ENCODE measurements at places on chromosomes 6 and 20. TPM values are rescaled to one million over a fixed set of nuclear protein-coding genes. Genes with fewer than 3 reads are reported as not detected.

AGER gene
- total RNA-seq: 35.6 TPM

SIRPG gene
- not detected for total RNA-seq

MTRF1L gene
- 24.4 TPM for total RNA-seq

TFAP2C gene
- total RNA-seq: 0.18 TPM

KCNK16 gene
- 0.73 TPM for total RNA-seq

SMLR1 gene
- total RNA-seq: not detected

IPCEF1 gene
- 10.1 TPM for total RNA-seq

VIP gene
- 0.87 TPM for total RNA-seq

PRSS16 gene
- total RNA-seq: not detected

- no peaks in the 10 kb centered on the region for H3K36me3 ChIP-seq
- H3K27ac ChIP-seq: no peak overlapping the region
- no peaks in the 10 kb centered on the region for H3K4me1 ChIP-seq
- no peak for DNase-seq
- no peaks in the 10 kb centered on the region for H3K27me3 ChIP-seq
- H3K4me3 ChIP-seq: no peak overlapping the region
Measured at GRCh38 chr6:40545954-40546353, 41.2 kb downstream of the LRFN2 start.

- H3K27ac ChIP-seq: no peak overlapping the region
- no peaks in the 10 kb centered on the region for H3K4me1 ChIP-seq
- DNase-seq: no peak
- no peak overlapping the region for H3K4me3 ChIP-seq
- H3K27me3 ChIP-seq: no peaks in the 10 kb centered on the region
Measured at GRCh38 chr6:18707714-18708439, 320.7 kb downstream of the RNF144B start.

GRCh38 chr20:53978497-53978896 is 91.9 kb downstream of the BCAS1 start:
- H3K27ac ChIP-seq: no peak overlapping the region
- H3K4me1 ChIP-seq: peaks cover 10% of the 10 kb centered on the region
- no peak for DNase-seq
- no peak overlapping the region for H3K4me3 ChIP-seq
- no peaks in the 10 kb centered on the region for H3K27me3 ChIP-seq
- H3K36me3 ChIP-seq: peaks cover 11% of the 10 kb centered on the region

DNA sequence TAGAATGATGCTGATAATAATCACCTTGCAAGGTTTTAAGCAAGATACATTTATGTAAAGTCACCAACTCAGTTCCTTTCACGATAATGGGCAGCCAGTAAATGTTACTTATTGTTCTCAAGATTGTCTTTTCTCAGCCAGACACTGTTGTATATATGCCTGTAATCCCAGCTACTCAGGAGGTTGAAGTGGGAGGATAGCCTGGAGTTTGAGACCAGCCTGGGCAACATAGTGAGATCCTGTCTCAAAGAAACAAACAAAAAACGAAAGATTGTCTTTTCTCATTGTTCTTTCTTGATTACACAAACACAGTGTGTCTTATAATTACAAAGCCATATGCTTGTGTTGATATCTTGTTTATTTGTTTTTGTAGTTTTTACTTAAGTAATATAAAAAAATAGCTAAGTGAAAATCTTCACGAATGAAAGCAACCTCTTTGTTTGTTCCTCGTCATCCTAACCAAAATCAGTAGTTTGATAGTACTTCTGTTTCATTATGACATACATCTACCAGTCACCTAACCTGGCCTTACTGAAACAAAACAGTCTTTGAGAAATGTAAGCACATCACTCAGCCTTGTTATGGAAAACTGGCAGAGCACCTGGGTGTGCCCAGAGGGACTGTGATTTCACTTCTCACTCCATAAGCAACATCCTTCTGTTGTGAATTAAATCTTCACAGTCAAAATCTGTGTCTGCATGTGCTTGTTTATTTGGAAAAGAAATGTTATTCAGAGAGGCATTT is 436.2 kb upstream of the SOX4 start:
- H3K4me1 ChIP-seq: peaks cover 4% of the 10 kb centered on the region
- H3K27me3 ChIP-seq: no peaks in the 10 kb centered on the region
- H3K4me3 ChIP-seq: no peak overlapping the region
- no peak for DNase-seq

GRCh38 chr6:109282756-109283155 is 99.5 kb downstream of the CD164 start:
- no peak for DNase-seq
- no peaks in the 10 kb centered on the region for H3K27me3 ChIP-seq
- H3K4me1 ChIP-seq: no peaks in the 10 kb centered on the region
- H3K4me3 ChIP-seq: no peak overlapping the region
- H3K36me3 ChIP-seq: no peaks in the 10 kb centered on the region

- H3K4me1 ChIP-seq: no peaks in the 10 kb centered on the region
- no peak overlapping the region for H3K27ac ChIP-seq
- H3K27me3 ChIP-seq: no peaks in the 10 kb centered on the region
Measured at GRCh38 chr6:160173806-160174527, 52.4 kb downstream of the SLC22A1 start.

GRCh38 chr6:71724456-71725125 is 161.8 kb upstream of the RIMS1 start:
- H3K4me3 ChIP-seq: no peak overlapping the region
- H3K27me3 ChIP-seq: no peaks in the 10 kb centered on the region
- H3K27ac ChIP-seq: no peak overlapping the region
- H3K4me1 ChIP-seq: no peaks in the 10 kb centered on the region

- H3K4me3 ChIP-seq: no peak overlapping the region
- no peak for DNase-seq
- H3K36me3 ChIP-seq: no peaks in the 10 kb centered on the region
- no peaks in the 10 kb centered on the region for H3K27me3 ChIP-seq
- no peaks in the 10 kb centered on the region for H3K4me1 ChIP-seq
Measured at GRCh38 chr20:8901237-8902025, 167.5 kb upstream of the PLCB4 start.

DNA sequence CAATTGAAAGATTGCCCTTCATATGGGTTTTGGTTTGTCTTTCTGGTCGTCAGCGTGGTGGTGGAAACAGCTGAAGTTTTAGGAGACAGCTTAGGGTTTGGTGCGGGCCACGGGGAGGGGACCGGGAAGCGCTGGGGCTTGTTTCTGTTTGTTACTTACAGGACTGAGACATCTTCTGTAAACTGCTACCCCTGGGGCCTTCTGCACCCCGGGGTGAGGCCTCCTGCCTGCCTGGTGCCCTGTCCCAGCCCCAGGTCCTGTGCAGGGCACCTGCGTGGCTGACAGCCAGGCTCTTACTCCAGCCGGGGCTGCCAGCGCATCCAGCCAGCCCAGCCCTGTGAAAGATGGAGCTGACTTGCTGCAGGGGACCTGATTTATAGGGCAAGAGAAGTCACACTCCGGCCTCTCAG is 22.8 kb downstream of the NPEPL1 start:
- no peak overlapping the region for H3K4me3 ChIP-seq
- peaks cover 8% of the 10 kb centered on the region for H3K4me1 ChIP-seq
- H3K36me3 ChIP-seq: peaks cover 24% of the 10 kb centered on the region
- no peaks in the 10 kb centered on the region for H3K27me3 ChIP-seq

DNA sequence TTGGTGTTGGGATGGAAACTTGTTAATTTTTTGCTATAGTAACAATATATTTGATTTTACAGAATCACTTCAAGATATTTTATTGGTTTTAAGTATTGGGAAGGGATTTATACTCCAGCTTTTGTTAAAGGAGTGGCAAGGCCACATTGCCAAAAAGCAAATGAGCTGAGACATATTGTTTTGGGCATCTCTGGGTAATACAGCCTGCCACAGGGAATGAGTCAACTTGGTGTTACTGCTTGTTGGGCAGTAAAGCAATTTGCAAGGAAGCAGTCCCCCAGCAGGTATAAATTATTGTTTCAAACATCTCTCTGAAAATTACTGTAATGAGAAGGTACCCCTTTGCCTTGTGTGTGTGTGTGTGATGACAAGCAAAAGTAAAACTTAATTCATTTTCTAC is 868.3 kb upstream of the FLRT3 start:
- H3K27ac ChIP-seq: no peak overlapping the region
- no peaks in the 10 kb centered on the region for H3K27me3 ChIP-seq
- H3K36me3 ChIP-seq: no peaks in the 10 kb centered on the region
- H3K4me3 ChIP-seq: no peak overlapping the region
- no peaks in the 10 kb centered on the region for H3K4me1 ChIP-seq

- H3K4me3 ChIP-seq: no peak overlapping the region
- no peaks in the 10 kb centered on the region for H3K36me3 ChIP-seq
- no peaks in the 10 kb centered on the region for H3K4me1 ChIP-seq
- no peak overlapping the region for H3K27ac ChIP-seq
- DNase-seq: no peak
Measured at GRCh38 chr20:12243327-12243726, 325.6 kb downstream of the BTBD3 start.

- peaks cover 19% of the 10 kb centered on the region for H3K4me1 ChIP-seq
- H3K27me3 ChIP-seq: peaks cover 3% of the 10 kb centered on the region
- peak overlapping the region; percentile 19 for H3K27ac ChIP-seq
- peak overlapping the region; percentile 3 for H3K4me3 ChIP-seq
- no peaks in the 10 kb centered on the region for H3K36me3 ChIP-seq
Measured at GRCh38 chr6:45533386-45533785, 155.7 kb upstream of the SUPT3H start.

GRCh38 chr6:108438918-108439317 is 121.8 kb upstream of the FOXO3 start:
- no peaks in the 10 kb centered on the region for H3K4me1 ChIP-seq
- DNase-seq: no peak
- H3K27me3 ChIP-seq: no peaks in the 10 kb centered on the region
- no peak overlapping the region for H3K4me3 ChIP-seq

- H3K27me3 ChIP-seq: no peaks in the 10 kb centered on the region
- H3K4me3 ChIP-seq: no peak overlapping the region
- no peak for DNase-seq
- H3K36me3 ChIP-seq: no peaks in the 10 kb centered on the region
- H3K27ac ChIP-seq: no peak overlapping the region
- no peaks in the 10 kb centered on the region for H3K4me1 ChIP-seq
Measured at GRCh38 chr6:122752459-122752858, 27.1 kb upstream of the FABP7 start.

DNA sequence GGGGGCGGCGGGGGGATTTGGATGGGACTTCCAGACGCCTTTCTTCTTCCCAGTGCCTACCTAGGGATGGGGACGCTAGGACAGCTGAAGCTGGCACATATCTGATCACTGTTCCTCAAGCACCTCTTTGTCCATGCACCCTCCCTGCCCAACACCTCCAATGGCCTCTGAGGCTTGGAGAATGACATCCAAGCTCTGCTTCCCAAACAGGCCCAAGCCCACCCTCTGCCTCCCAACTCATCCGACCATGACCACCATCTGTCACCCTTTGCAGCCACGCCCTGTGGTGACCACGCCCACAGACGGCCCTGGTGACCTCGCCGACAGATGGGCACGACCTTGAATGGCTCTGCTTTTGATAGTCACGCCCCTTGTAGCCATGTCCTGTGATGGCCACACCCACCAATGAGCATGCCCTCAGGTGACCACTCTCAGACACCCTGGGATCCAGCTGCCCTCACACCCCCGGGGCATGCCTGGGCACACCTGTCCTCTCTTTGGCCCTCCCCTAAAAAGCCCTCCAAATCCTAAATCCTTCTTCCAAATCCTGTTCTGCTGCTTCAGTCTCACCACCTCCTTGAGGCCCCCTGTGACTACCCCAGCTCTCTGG is 51.0 kb downstream of the SSR1 start:
- H3K4me3 ChIP-seq: peak overlapping the region; percentile 56
- DNase-seq: peak; percentile 54
- H3K27ac ChIP-seq: peak overlapping the region; percentile 80

Data from stomach (tissue), 19 donors.